ENCODE measurements at places on chromosomes 4 and X.

DNA sequence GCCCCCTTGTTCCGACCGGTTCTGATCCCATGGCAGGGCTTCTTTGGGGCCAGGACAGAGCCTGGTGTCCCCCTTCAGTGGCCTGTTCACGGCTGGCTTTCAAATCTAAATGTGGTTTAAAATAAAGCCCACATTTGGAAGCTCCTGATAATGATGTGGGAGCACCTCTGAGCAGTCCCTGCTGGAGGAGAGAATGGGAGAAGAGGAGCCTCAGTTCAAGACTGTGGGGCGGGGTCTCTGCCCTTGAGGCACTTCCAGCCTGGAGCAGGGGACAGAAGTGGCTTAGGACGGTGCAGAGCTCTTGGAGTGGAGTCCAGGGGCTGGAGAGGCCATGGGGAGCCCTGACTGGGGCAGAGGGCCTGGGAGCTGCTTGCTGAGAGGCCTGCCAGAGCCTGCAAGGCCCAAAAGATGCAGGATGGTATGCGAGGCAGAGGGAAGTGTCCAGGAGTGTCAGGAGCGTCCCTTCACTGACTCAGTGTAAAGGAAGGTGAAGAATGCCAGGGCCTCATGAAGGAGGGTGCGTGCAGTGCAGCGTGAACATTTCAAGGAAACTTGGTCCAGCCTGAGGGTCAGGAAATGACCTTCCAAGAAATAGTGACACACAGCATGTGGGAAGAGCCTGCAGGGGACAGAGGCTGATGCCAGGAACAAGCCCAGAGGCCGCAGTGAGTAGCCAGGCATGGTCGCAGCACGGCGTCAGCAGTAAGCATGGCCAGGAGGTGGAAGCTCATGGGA lies 21.1 kb upstream of the TADA2B start:
- DNase-seq: no peak

- no peak for DNase-seq
These were observed 2.5 kb downstream of the FGFR3 start for GRCh38 chr4:1795299-1796195.

GRCh38 chr4:2850966-2851798 lies 7.5 kb downstream of the ADD1 start:
- DNase-seq: no peak

DNA sequence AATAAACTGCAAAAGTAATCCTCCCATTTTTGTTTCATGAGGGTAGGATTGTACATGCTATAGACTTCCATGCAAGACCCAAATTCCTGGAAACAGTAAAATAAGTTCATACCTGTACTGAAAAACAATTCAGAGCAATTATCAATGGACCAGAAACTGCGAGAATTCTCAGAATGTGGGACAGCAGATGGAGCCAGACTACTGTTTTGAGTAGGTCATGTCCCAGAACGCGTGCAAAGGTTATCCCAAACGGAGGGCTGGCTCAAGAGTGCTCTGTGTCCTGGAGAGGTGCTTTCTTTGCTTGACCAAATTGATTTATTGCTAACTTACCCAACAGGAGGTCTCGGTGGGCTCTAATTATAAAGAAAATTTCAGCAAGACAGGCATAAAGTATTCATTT lies 1.7 kb upstream of the MAGEH1 start:
- no peak for DNase-seq

DNA sequence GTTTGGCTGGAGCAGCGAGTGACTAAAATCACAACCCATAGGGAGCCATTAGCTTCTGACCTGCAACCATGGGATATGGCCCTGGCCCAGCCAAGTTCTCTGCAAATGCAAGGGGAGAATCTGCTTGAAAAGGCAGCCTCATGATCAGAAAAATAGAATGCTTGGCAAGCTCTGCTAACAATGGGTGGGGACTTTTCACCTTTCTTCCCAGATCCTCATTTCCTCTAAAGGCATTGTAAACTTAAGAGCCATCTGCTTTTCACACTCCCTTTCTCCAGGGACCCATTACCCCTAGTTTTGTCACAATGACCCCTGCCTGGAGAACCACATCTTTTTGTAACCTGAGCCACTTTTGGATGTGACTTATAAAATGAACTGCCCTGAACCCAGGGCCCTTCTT lies 104.3 kb downstream of the PARM1 start:
- no peak for DNase-seq

DNA sequence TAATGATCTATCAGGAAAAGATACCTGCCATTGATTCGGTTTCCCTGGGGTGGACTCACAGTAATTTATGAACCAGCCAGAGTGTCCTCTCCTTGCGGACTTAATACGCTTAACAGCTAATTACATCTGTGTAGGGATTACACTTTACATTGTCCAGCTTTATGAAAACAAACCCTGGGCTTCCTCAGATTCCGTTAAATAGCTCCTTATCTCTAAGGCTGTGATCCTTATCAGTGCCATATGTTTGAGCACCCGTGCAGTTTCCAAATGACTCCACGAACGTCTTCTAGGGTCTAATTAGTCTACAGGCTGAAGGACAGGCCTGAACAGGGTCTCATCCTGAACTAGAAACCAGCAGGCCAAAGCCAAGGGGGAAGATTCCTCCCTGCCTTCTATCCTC lies 56.9 kb downstream of the KDR start:
- DNase-seq: no peak

GRCh38 chr4:165199722-165200121 lies 7.6 kb upstream of the KLHL2 start:
- DNase-seq: no peak

DNA sequence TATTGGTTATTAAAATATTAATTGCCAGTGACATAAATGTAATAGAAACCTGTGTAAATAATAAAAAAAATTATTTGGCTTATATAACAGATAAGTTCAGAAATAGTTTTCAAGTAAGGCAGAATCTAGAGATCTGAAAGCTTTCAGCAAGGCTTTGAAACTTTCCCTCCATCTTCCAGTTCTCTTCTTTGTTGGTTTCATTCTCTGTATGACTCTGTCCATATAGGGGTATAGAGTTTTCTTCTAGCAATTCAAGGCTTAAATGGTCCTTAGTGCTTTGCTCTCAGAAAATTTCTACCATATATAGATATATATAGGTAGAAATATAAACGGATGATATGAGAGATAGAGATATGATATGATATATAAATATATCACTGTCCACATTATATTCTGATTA lies 160.5 kb upstream of the GABRA2 start:
- DNase-seq: no peak

GRCh38 chr4:48503233-48504025 lies 13.4 kb downstream of the ZAR1 start:
- DNase-seq: no peak

- no peak for DNase-seq
These were observed 19.1 kb upstream of the FRYL start for GRCh38 chr4:48799157-48799556.

GRCh38 chrX:104189837-104190236 lies 23.6 kb downstream of the FAM199X start:
- no peak for DNase-seq

DNA sequence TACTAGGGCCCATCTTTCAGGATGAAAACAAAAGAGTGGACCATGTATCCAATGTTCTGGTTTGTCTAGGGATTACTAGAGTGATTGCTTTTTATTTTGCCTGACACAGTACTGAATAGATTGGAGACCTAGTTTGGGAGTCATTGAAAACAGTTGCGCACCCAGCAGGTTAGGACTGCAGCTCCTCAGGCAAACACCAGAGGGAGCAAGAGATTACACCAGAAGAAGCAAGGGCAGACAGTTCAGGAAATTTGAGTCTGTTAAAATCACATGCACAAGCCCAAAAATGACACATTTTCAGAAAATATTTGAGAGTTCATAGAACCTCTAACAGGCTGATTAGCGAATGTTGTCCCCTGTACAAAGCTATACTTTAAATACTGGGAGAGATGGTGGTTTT lies 55.6 kb downstream of the CYLC1 start:
- no peak for DNase-seq

DNA sequence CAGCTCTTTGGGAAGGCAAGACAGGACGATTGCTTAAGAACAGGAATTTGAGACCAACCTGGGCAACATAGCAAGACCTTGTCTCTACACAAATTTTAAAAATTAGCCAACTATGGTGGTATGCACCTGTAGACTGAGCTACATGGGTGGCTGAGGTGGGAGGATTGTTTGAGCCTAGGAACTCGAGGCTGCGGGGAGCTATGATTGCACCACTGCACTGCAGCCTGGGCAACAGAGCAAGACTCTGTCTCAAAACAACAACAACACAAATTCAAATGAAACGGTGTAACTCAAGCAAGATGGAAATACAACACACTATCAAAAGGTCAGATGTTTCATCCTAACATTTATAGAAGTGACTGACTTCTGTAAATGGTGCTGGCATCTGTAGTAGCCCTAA lies 37.1 kb downstream of the XG start:
- no peak for DNase-seq

DNA sequence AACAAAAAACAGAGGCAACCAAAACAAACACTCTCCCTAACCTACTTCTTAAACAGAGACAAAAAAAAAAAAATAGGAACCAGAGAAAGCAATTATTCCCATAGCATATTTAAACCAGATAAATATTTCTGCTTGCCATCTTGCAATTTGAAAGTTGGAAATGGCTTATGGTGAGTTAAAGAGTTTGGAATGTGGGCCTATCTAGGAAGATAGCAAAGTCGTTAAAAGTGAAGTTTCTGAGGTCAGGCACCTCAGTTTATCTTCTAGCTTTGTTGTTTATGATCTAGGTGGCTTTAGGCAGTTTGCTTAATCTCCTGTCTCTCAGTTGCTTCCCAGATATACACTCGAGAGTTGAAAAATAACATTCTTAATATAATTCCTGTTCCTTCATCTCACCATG lies 284.2 kb downstream of the KCNIP4 start:
- no peak for DNase-seq

GRCh38 chr4:158599150-158599549 lies 72.5 kb downstream of the C4orf46 start:
- no peak for DNase-seq

- DNase-seq: no peak
These were observed 730.3 kb downstream of the TRIML1 start for GRCh38 chr4:188869581-188869980.

DNA sequence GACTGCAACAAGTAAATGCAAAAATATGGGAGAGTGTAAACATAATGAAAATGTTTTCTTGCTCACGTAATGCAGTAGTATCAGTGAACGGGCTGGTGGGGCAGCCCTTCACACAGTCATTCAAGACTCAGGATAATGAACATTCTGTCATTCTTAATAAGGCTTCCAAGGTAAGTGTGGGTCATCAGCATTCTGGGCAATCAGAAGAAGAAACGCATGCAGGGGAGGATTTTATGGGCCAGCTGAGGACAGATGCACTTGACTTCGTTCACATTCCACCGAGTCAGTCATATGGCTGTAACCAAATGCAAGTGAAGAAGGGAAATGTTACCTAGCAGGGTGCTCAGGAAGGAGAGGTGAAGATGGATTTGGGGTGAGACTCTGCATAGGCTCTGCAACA lies 68.0 kb upstream of the MAP9 start:
- DNase-seq: no peak

GRCh38 chr4:101252721-101253120 lies 94.6 kb downstream of the PPP3CA start:
- DNase-seq: no peak

DNA sequence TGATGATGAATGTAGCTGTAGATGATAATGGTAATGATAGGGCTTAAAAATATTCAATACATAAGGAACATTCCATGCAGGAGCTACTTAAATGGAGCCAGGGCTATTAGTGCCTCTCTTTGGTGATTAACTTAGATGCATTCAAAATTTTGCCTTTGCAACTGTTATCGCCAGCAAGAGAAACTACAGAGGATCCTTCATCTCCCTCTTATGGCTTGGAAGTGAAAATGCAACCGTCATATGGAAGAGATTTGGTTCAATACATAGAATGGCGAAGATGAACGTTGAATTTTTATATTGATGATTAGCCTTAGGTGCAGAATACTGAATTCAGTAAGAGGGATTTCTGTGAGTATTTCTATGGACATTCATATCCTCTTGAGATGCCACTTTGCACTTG lies 134.5 kb upstream of the NLGN4X start:
- DNase-seq: no peak

DNA sequence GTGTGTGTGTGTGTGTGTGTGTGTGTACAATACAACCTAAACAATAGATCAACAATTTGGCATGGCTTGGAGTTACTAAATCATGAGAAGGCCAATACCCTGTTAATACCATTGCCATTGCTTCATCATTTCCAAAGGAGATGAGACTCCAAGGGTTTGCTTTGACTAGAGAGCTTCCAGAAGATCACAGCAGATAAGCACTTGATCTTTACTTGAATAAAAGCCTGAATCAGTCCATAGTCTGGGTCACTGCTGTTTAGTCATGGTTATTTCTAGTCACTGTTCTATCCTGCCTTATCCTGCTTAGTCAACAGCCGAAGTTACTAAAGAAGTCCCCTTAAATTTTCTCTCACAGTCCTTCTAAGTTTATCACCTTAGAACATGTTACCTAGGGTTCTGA lies 58.2 kb downstream of the RAB40AL start:
- no peak for DNase-seq

DNA sequence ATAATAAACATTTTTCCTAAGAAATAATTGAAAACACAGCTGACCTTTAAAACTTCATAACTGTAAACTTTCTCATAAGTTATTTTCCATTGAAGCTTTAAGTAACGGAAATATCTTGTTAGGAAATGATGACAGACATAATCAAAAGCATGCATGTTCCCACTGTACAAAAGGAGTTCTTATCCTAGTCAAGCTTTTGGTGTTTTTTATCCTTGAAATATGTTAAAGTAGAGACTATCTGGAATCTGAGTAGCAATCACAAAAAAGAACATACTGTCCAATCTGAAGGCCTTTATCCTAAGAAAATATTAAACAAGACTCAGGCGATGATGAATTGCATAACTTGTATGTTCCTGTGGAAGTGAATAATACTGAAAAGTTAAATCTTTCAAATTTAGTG lies 14.4 kb downstream of the GEMIN8 start:
- DNase-seq: no peak

- no peak for DNase-seq
These were observed 133.3 kb downstream of the PJA1 start for GRCh38 chrX:69031971-69032391.

Measured in stimulated activated CD8-positive, alpha-beta memory T cell treated with anti-CD3 and anti-CD28 coated beads, Interleukin-4, amount 100 ng/mL, for 4 hours (primary cell).